ENCODE measurements at places on chromosomes 3 and 15.

DNA sequence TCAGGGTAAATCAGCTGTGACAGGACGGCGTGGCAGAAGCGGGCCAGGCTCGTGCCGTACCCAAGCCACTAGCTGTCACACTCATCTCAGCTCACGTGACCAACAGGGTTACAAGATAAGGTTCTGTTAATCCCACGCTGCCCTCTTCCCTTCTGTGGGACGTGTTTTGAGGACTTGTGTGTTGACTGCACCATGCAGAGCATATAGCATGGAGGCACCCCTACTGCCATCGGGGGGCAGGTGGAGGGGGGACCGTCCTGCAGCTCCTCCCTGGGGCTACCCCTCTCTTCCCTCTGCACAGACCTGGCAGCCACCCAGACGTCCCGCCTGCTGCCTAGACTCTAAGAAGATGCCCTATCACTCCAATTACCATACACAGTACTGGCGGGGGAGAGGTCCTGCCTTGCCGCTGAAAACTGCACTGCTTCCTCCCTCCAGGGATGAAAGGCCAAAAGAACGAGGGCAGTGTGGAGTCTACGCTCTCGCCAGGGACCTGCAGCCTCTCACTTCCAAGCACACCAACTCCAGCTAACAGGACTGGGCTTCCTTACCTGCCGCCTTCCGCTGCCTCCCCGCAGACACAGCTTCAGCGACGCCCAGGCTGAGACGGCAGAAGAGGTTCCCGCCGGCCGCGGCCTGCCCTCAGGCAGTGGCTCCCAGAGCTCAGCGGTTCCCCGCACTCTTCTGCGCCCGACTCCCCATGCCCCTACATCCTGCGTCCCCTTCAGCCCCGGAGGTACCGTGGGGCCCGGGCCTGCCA, at the start of gene TNK2:
Gene TNK2, minus strand, starts transcription at position 618 of the 760 bp plus-strand sequence. CDS start 19,963 bp downstream, outside the sequence.
- peak; percentile 48 for DNase-seq

- DNase-seq = no peak
These were observed 58.1 kb upstream of the C15orf61 start for GRCh38 chr15:67462875-67463274.

DNA sequence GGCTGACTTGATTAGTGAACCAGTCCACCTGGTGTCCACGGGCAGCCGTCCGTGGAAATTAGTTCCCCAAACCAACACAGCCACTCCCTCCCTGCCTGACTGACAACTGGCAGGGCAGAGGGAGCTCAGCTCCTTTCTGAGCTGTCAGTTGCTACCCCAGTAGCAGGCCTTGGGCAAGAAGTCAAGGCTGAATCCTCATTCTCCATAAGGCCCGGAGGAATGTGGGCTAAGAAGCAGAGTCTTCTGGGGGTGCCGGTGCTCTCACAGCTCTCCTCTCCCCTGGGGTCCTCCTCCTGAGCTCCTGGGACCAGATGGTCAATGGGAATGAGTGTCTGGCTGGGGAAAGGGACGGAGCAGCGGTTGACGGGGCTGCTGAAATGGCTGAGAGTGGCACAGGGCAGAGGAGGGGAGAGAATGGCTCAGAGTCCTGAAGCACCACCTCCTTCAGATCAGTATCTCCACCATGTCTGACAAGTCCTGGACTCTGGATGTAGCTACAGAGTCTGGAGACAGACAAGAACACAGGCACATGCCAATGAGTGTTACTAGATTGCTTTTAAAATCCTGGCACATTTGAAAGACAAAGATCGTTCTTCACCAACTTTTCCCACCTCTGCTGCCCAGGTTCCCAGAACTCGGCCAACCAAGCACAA, 16.9 kb downstream of the AMOTL2 start:
- no peak for DNase-seq

DNA sequence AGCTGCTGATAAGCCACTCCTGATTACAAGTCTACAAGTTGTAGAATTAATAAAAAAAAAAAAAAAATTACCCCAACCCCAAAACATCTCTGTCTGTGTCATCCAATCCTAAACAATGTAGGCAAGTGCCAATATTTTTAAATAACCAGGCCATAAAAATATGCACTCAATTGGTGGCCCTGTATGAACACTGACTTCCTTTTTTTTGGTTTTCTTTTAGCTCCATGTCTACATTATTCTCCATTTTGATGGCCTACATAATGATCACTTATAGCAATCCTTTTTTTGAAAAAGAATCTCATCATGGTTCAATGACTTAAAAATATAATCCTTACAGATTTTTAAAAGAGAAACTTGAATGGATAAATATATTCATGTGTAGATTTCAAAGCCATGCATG, 72.1 kb downstream of the FOXP1 start:
- DNase-seq = no peak

GRCh38 chr3:29796808-29797207, 515.9 kb downstream of the RBMS3 start:
- no peak for DNase-seq

DNA sequence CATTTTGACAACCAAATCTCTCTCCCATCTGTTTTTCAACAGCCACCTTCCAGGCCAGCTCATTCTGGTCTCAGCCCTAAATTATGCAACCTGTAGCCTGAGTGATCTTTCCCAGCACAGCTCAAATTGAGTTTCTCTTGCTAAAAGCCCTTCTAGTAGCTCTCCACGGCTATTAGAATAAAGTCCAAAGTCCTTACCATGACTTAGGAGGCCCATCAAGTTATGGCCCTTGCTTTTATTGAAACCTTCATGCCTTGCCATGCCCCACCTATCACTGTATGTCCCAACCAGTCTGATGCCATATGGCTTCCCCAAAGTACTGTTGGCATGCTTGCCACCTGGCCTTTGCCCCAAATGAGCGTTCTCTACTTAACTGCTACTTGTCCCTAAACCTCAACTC, 303.5 kb upstream of the GADL1 start:
- no peak for DNase-seq

- no peak for DNase-seq
These were observed 57.7 kb downstream of the SUCNR1 start for GRCh38 chr3:151931171-151931570.

DNA sequence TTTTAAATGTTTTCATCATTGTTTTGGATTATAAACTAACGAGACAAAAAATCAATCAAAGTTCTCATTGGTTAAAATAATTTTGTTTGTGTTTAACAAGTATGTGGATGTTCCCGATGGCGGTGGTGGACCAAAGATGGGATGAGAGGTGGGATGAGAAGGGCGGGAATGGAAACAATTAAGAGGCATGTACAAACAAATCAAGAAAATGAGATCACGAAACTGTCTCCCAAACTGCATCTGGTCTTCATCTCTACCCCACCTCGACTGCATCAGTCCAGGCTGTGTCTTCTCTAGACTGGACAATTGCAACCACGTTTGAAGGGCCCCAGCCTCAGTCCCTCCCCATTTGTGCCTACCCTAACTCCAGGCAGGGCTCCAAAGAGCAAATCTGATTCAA, 56.1 kb downstream of the SLC12A8 start:
- no peak for DNase-seq

- no peak for DNase-seq
These were observed 55.8 kb downstream of the SLC41A3 start for GRCh38 chr3:126028096-126028495.

GRCh38 chr15:58110999-58111717, 27.0 kb upstream of the AQP9 start:
- DNase-seq = no peak

- DNase-seq = no peak
These were observed 5.9 kb downstream of the PARP3 start for GRCh38 chr3:51948016-51948580.

Data from effector memory CD8-positive, alpha-beta T cell (primary cell).